ENCODE measurements at places on chromosomes 3 and 15.

- no peak for DNase-seq
Observed at GRCh38 chr3:8413337-8413926, 88.2 kb upstream of the LMCD1 start.

- no peak for DNase-seq
Observed at GRCh38 chr3:150396956-150397550, 11.0 kb upstream of the TSC22D2 start.

DNA sequence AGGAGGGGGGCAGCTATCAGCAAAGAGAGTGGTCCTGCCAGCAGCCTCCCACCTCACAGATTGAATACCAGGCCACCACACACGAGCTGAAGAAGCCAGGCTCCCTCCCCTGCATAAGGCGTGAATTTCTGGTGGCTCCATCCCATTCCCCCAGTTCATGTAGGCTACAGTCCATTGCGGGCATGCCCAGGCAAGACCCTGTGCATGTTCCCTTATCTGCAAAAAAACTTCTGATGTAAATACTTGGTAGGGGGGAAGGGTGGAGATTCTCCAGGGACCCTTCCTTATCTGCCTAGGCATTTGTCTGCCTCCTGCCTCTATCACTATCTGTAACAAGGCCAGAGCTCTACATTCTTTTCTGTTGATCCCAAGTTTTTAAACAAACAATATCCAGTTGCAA is 27.6 kb upstream of the UBP1 start:
- no peak for DNase-seq

GRCh38 chr3:195900436-195901355 is 7.7 kb downstream of the TNK2 start:
- no peak for DNase-seq

DNA sequence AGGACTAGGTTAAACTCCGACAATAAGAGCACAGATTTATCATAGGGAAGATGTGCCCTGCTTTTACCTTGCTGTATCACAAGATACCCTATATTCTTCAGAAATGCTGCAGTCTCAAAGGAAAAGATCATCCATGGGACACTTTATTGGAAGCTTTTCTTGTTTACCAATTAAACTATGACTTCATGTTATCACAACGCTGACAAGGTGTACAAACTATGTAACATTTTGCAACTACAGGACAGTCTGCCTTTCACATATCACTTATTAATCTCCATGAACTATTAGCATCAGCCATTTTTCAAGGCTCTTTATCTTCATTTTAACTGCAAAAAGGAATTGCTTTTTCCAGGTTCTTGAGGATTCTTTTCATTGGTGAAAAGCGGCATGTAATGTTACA is 34.0 kb downstream of the CBLB start:
- DNase-seq: no peak

DNA sequence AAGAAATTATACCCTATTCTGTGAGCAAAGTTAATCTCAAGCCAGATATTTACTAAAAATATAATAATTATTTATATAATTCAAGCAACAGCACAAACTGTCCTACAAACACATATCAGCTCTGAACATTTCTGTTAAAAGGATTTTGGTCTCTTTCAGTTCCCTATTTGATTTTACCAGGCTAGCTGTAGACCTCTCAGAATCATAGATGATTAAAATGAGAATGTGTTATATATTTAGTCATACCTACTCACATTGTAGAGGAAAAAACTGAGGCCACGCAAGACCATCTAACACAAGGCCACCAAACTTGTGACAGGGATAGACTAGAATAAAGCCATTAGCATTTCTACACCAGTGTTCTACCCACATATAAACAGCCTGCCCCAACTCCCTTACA is 28.5 kb downstream of the ACKR4 start:
- DNase-seq: no peak

DNA sequence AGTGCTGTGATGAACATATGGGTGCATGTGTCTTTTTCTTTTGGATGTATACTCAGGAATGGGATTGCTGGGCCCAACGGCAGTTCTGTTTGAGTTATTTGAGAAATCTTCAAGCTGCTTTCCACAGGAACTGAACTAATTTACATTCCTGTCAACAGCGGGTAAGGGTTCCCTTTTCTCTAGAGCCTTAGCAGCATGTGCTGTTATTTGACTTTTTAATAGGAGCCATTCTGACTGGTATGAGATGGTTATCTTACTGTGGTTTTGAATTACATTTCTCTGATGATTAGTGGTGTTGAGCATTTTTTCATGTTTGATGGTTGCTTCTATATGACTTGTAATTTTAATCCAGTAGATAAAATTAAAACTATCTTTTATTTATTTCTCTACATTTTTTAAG is 1168.6 kb upstream of the ALCAM start:
- DNase-seq: no peak

DNA sequence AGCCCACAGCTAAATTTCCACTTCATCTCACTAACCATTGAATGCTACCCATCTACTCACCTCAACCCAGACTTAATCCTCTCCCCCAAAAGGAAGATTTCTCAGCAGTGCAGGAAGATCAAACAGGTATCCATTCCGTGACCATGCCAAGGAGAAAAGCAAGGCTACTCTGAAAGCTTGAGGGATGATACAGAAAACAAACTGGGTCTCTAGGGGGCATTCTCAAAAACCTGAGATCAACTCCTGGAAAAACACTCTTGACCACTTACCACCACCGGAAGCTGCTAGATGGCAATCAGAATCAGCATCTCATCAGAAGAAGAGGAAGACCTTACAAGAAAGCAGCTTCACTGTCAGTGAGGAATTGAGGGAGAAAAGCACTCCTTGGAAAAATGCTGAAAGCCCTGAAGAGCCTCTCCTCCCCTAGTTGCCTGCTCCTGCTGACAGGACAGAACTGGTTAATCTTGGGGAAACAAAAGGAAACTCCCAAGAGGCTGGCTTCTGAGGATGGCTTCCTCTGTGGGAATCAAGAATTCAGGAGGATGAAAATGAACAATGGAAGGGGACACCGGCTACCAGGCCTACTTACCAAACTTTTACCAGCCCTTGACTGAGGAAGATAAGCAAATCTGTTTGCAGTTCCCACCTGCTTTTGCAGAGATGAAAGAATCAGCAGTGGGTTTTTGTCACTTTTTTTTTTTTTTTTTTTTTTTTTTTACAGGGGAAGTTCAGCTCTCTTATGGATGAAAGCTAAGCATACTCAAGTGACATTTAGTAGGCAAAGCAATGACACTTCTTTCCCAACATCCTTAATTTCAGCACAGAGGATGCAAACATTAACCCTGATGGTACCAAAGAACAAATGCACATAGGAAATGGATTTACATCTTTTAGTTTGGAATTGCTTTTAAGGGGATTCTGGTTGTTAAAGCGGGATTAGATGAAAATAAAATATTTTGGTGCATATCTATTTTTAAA is at the start of gene ATP8B4:
TSS of gene ATP8B4 (minus strand) at position 171 of the 978 bp plus-strand sequence. CDS start 12,267 bp downstream, outside the sequence.
- DNase-seq: no peak

DNA sequence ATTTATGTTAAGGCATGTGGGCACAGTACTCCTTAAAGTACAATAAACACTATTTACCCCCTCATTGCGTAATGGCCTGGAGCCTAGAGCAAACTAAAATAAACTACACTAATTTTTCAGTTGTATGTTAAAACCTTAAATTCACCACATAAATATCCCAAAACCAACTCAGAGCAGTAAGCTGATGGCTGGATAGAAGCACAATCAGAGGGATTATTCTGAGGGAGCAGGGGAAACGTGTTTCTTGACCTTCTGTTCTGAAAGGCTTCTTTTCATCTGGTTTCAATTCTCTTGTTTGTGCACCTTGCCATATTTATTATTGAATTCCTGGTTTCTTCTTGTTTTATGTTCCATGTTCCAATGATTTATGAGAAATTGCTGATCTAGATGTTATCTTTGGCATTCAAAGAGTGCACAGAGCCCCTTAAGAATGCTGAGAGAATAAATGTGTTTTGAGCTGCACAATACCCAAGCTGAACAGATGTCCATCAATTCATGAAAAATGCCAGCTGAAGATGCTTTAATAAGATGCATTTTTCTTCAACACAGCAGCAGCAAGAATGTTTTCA is 29.6 kb downstream of the RPL22L1 start:
- DNase-seq: no peak

DNA sequence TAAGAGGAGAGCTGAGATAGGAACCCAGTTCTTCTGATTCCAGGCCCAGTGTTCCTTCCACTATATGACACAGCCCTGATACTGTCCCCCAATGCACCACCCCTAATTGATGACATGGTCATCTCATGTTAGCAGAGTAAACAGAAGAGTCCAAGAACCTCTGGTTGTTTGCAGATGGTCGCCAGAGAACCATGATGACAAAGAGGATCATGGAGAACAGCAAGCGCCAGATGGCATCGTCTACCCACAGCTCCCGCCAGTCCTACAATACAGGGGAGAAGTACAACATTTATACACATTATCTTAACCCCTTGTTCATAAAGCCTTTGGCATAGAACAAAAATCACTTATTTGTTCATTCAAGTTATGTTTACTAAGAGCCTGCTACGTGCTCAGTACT is 18.5 kb upstream of the VPS39 start:
- DNase-seq: no peak

- no peak for DNase-seq
Observed at GRCh38 chr3:27993051-27993450, 248.4 kb upstream of the CMC1 start.

DNA sequence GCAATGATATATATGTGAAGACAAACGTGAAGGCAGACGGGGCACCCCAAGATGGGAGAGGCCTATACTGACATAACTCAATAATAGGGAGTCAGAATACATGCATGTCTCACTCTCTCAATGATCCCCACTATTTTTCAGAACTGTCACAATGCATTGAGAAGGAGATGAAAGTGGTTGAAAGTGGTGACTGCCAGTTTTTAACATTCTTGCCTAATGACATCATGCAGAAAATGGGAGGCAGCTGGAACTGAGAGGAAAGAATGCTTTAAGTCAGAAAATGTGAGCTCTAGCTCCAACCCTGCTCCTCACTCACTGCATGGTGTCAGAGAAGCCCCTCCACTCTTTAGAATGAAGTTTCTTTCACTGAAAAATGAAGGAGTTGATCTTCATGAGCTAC is 55.3 kb upstream of the P2RY1 start:
- DNase-seq: no peak

GRCh38 chr3:99875581-99875928 is 57.9 kb downstream of the CMSS1 start:
- DNase-seq: no peak

GRCh38 chr3:88075497-88075896 is 16.4 kb downstream of the ZNF654 start:
- DNase-seq: no peak

- no peak for DNase-seq
Observed at GRCh38 chr3:140579260-140579659, 98.6 kb upstream of the TRIM42 start.

DNA sequence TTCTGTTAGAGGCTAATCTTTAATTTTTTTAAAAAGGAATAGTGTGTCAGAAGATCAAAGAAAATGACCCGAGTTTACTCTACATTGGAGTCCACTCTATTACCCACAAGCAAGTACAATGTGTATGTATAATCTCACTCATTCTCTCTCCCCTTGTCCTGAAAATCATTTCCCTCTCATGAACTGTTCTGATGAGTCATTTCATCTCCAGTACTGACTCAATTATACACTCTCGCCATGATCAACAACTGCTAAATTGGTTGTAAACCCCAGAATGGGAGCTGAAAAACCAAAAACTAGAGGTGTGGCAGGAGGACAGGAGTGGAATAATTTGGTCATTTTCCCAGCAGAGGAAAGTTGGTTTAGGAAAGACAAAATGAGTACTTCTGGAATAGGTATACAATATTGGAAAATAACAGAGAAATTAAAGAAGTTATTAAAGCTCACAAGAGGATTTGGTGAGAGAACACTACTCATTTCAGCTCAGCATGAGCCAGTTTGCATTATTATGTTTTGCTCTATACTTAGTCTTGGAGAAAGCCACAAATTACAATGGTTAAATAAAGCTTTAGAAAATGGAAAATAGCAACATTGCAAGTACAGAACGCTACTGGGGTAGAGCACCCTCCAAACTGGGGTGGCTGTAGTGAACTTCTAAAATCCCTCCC is 144.3 kb upstream of the PFN2 start:
- DNase-seq: no peak

GRCh38 chr3:18888370-18888769 is 259.9 kb upstream of the KCNH8 start:
- DNase-seq: no peak

- no peak for DNase-seq
Observed at GRCh38 chr3:61940236-61940635, 378.9 kb downstream of the PTPRG start.

- DNase-seq: no peak
Observed at GRCh38 chr3:151278230-151278629, at the start of gene P2RY14. TSS of gene P2RY14 (minus strand) at chr3:151278542. CDS start at chr3:151214316, 64,226 bp downstream.

GRCh38 chr15:89052474-89052873 is 35.8 kb upstream of the ABHD2 start:
- no peak for DNase-seq

- no peak for DNase-seq
Observed at GRCh38 chr3:154123906-154124305, 2.7 kb downstream of the ARHGEF26 start.

GRCh38 chr3:129377615-129378014 is 50.8 kb downstream of the EFCAB12 start:
- DNase-seq: no peak

GRCh38 chr3:13338231-13338630 is 81.9 kb downstream of the NUP210 start:
- no peak for DNase-seq

DNA sequence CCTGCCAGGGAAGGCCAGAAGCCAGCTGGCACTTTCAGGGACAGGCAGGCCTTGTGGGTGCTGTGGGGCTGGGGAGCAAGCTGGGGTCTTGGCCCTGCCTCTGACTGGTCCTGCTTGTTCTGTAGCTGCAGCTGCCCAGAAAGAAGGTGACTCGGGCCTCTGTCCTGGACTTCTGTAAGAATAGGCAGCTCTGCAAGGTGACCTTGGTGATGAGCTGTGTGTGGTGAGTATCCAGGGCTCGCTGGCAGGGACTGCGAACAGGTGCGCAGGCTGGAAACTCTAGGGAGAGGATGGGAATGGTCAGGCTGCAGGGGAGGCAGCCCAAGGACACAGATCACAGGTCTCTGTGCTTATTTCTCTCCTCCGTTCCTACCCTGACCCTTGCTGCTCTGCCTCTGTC is 31.2 kb downstream of the SLC22A14 start:
- DNase-seq: no peak

- no peak for DNase-seq
Observed at GRCh38 chr3:69539134-69539533, 153.2 kb upstream of the FRMD4B start.

GRCh38 chr3:14864131-14864530 is 45.4 kb downstream of the FGD5 start:
- no peak for DNase-seq

- no peak for DNase-seq
Observed at GRCh38 chr15:74920456-74920855, 13.8 kb upstream of the FAM219B start.

- no peak for DNase-seq
Observed at GRCh38 chr3:39349080-39349479, 19.6 kb downstream of the CCR8 start.

DNA sequence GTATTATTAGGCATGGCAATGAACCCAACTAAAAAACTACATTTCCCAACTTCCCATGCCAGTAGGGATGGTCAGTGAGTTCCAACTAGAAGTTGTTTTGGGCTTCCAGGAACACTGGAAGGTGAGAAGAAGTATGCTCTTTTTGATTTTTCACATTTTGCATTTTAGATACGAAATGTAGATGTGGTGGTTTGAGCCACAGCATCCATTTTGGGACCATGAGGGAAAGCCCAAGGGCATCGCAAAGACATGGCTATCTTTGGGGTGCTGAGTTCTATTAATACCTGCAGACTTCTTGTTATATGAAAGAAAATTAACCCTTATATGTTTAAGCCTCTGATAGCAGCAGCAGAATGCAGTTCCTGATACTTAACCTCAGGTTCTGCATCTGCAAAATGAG is 62.9 kb downstream of the PTPRG start:
- DNase-seq: no peak

GRCh38 chr3:188860147-188860546 is 311.6 kb upstream of the TPRG1 start:
- no peak for DNase-seq
